AG04450 (cell line): ENCODE measurements at places on chromosomes 6 and 20. TPM values are rescaled to one million over a fixed set of nuclear protein-coding genes. Genes with fewer than 3 reads are reported as not detected.

Gene PRKN
- not detected in 2 replicates for polyA plus RNA-seq

Gene SCRT2
- polyA plus RNA-seq: not detected in 2 replicates

Gene GINS1
- 2.8 and 3.7 TPM in 2 replicates for polyA plus RNA-seq

Gene AARS2
- polyA plus RNA-seq: 5.8 and 6.2 TPM in 2 replicates

- no peak for DNase-seq
Observed at GRCh38 chr6:99091985-99092384, 144.2 kb upstream of the FBXL4 start.

- no peak for DNase-seq
Observed at GRCh38 chr20:47206962-47207641, 149.4 kb downstream of the ZMYND8 start.

- DNase-seq: no peak
Observed at GRCh38 chr6:133070410-133071043, 170.6 kb upstream of the EYA4 start.

DNA sequence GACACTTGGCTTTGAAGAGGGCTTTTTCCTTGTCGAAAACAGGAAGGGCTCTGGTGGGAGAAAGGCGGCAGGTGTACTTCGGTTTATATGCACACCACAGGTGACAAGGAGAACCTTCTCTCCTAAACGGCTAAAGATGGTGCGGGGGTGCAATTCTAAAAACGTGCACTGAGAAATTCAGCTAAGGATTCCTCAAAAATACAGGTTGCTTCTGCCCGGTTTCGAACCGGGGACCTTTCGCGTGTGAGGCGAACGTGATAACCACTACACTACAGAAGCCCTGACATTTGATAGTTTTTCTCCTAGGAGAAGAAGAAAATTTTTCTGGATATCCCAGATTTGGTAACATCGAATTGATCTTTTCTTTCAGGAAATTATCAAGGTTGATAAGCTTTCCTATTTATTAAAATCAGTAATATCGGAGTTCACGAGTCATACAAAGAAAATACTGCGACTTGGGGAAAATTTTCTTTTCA, 32.0 kb downstream of the POM121L2 start:
- DNase-seq: peak; percentile 13

- no peak for DNase-seq
Observed at GRCh38 chr6:106273087-106273486, 52.5 kb downstream of the ATG5 start.

GRCh38 chr6:13548500-13549210, 25.7 kb upstream of the SIRT5 start:
- DNase-seq: no peak

DNA sequence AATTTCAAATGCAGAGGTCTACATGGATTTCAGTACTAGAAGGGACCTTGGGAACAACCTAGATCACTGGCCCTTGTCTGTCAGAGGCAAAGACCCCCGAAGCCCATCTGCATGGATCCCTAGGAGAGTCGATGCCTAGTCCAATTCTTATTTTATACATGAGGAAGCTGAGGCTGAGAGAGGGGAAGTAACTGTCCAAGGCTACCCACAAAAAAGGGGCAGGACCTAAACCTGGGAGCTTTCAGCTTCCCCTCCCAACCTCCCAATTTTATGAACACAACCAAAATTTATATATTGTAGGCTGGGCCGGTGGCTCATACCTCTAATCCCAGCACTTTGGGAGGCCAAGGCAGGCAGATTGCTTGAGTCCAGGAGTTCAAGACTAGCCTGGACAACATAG, 73.2 kb downstream of the TRERF1 start:
- DNase-seq: no peak
